Sigmoid colon (tissue), 7 donors: ENCODE measurements at places on chromosomes 13 and 19. TPM values are rescaled to one million over a fixed set of nuclear protein-coding genes. Genes with fewer than 3 reads are reported as not detected.

- H3K36me3 ChIP-seq, result no peaks in the 10 kb centered on the region
- H3K4me1 ChIP-seq, result no peaks in the 10 kb centered on the region
- no peaks in the 10 kb centered on the region for H3K27me3 ChIP-seq
- DNase-seq, result peak; percentile 97
- H3K4me3 ChIP-seq, result no peak overlapping the region
Measured at GRCh38 chr19:5880604-5881078, 10.3 kb upstream of the FUT5 start.

SIGLEC8 gene
- total RNA-seq, result 0.36 TPM

EDNRB gene
- total RNA-seq, result 16.4 TPM

ARHGAP35 gene
- 37.1 TPM for total RNA-seq

DNA sequence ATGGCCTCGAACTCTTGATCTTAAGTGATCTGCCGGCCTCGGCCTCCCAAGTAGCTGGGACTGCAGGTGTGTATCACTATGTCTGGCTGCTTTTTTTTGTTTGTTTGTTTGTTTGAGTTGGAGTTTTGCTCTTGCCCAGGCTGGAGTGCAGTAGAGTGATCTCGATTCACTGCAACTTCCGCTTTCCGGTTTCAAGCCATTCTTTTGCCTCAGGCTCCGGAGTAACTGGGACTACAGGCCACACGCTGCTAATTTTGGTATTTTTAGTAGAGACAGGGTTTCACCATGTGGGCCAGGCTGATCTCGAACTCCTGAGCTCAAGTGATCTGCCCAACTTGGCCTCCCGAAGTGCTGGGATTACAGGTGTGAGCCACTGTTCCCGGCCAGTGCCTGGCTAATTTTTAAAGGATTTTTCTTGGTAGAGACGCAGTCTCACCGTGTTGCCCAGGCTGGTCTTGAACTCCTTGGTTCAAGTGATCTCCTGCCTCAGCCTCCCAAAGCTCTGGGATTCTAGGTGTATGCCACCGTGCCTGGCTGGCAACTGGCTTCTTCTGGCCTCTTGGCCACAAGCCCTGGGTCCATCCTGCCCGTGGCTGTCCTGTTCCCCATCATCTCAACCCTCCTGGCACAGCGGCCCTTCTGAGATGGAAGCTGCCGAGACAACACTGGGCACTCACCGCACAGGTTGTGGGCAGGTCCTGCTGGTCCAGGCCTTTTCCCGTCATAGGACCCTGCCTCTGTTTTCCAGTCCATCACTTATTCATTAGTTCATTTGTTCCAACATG, 11.5 kb downstream of the TECR start:
- H3K4me1 ChIP-seq, result peaks cover 16% of the 10 kb centered on the region
- no peak overlapping the region for H3K4me3 ChIP-seq
- no peak overlapping the region for H3K27ac ChIP-seq
- no peak for DNase-seq
- H3K27me3 ChIP-seq, result no peaks in the 10 kb centered on the region

DNA sequence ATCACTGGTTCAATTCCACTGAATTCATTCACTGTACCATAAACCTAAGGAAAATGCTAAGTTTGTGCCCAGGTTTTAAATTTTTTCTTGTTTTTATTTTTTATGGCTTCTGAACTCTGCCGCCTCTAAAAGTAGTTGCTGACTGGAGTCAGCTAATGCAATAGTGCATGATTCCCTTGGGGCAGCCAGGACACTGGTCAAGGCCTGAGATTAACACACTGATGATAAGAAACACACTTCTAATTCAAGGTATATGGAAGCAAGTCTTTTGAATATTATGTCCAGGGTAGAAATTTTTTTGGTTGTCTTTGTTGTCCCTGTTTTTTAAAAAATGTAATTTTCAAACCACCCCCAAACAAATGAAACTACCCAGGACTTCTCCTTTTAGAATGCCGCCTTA, 72.2 kb downstream of the CDADC1 start:
- H3K4me1 ChIP-seq, result peaks cover 15% of the 10 kb centered on the region
- peaks cover 12% of the 10 kb centered on the region for H3K36me3 ChIP-seq
- H3K27ac ChIP-seq, result no peak overlapping the region
- no peak for DNase-seq
- no peaks in the 10 kb centered on the region for H3K27me3 ChIP-seq

GRCh38 chr13:39144941-39145533, 106.8 kb downstream of the NHLRC3 start:
- no peaks in the 10 kb centered on the region for H3K4me1 ChIP-seq
- H3K27ac ChIP-seq, result no peak overlapping the region
- H3K4me3 ChIP-seq, result no peak overlapping the region
- no peaks in the 10 kb centered on the region for H3K27me3 ChIP-seq
- DNase-seq, result peak; percentile 77

TEX26 gene
- not detected for total RNA-seq

GRCh38 chr13:20136781-20137703, 23.8 kb downstream of the GJA3 start:
- peak; percentile 32 for DNase-seq
- H3K36me3 ChIP-seq, result no peaks in the 10 kb centered on the region
- peaks cover 20% of the 10 kb centered on the region for H3K27me3 ChIP-seq
- no peak overlapping the region for H3K27ac ChIP-seq
- no peak overlapping the region for H3K4me3 ChIP-seq

- no peak overlapping the region for H3K4me3 ChIP-seq
- H3K36me3 ChIP-seq, result no peaks in the 10 kb centered on the region
- DNase-seq, result no peak
- H3K4me1 ChIP-seq, result no peaks in the 10 kb centered on the region
- H3K27ac ChIP-seq, result no peak overlapping the region
Measured at GRCh38 chr19:33947265-33947964, 150.7 kb downstream of the KCTD15 start.

DNA sequence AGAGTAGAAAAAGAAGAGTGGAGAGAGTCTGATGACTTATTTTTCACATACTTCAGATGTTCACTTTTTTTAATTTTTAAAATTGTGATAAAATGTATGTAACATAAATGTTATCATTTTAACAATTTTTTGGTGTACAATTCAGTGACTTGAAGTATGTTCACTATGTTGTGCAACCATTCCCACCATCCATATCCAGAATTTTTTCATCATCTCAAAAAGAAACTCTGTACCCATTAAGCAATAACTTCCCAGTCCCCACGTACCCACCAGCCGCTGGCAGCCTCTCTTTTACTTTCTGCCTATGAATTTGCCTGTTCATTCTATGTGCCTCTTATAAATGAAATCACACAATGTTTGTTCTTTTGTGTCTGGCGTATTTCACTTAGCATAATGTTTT, 43.3 kb downstream of the SKA3 start:
- no peak for DNase-seq
- H3K4me1 ChIP-seq, result no peaks in the 10 kb centered on the region
- H3K4me3 ChIP-seq, result no peak overlapping the region
- H3K27me3 ChIP-seq, result no peaks in the 10 kb centered on the region
- no peaks in the 10 kb centered on the region for H3K36me3 ChIP-seq
- no peak overlapping the region for H3K27ac ChIP-seq
